ENCODE measurements at places on chromosomes 5 and 9. TPM values are rescaled to one million over a fixed set of nuclear protein-coding genes. Genes with fewer than 3 reads are reported as not detected.
A peak's percentile ranks its signal among the peaks of the same experiment; 100 is the strongest.

Gene SLC23A1
- not detected for total RNA-seq

Gene GNG10
- 48.8 TPM for total RNA-seq

Gene WDR38
- not detected for total RNA-seq

Gene SGCD
- 10.6 TPM for total RNA-seq

Gene MYO10
- total RNA-seq: 93.0 TPM

Gene FIBCD1
- total RNA-seq: 1.1 TPM

Gene GFI1B
- not detected for total RNA-seq

Gene SPATA31C1
- not detected for total RNA-seq

Gene GLRA1
- total RNA-seq: not detected

Gene IL9
- not detected for total RNA-seq

Gene SLCO6A1
- total RNA-seq: not detected

Gene OTP
- not detected for total RNA-seq

Gene HTR4
- not detected for total RNA-seq

Gene FOXI1
- not detected for total RNA-seq

Gene OR1L4
- total RNA-seq: not detected

Gene FLT4
- under 0.01 TPM for total RNA-seq

Gene RGS3
- 53.3 TPM for total RNA-seq

Gene SLU7
- total RNA-seq: 34.2 TPM

Gene FOXB2
- not detected for total RNA-seq

Gene IFNK
- not detected for total RNA-seq

DNA sequence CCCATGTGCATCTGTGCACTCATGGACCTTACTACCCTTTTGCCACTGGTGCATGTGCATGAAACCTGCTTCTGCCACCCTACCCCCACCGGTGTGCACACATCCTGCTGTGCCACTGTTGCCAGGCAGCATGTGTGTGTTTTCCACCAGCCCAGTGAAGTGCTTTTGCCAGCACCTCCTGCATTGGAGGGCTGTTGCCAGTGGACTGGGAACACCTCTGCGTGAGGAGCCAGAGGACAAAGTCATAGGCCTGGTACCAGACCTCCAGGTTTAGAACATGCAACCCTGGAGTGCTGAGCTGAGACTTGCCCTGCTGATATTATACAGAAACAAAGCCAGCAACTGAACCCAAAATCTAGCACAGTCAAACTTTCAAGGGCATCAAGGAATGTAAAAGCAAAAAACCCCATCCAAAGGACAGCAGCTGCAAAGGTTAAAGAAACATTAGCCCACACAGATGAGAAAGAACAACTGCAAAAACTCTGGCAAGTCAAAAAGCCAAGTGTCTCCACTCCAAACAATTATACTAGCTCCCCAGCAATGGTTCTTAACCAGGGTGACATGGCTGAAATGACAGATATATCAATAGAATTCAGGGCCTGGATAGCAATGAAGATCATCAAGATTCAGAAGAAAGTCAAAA lies 70.6 kb upstream of the PTPN3 start:
- DNase-seq: no peak
- H3K27ac ChIP-seq: no peak overlapping the region
- H3K4me3 ChIP-seq: no peak overlapping the region
- H3K27me3 ChIP-seq: peaks cover 26% of the 10 kb centered on the region
- no peaks in the 10 kb centered on the region for H3K36me3 ChIP-seq

DNA sequence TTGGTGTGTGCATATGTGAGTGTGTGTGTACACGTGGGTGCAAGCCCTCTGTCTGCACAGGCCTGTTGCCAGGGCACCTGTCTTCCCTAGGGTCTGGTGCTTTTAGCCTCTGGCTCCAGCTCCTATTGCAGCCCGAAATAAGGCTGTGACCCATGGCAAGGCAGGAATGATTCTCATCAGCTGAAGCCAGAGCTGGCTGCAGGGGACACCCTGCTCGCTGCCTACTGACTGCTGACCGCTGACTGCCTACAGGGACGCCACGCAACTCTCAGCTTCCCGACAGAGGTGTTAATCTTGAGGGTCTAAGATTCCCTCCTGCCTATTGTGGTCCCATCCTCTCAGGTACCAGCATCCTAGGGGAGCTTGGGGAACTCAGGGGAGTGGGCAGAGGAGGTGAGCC lies at the start of gene MYOZ3:
TSS of gene MYOZ3 (plus strand) at position 166 of the 400 bp plus-strand sequence. CDS start 1,691 bp downstream, outside the sequence.
- peak within 1 kb of the TSS; percentile 39 for H3K27ac ChIP-seq
- DNase-seq: no peak
- no peaks in the 10 kb centered on the region for H3K36me3 ChIP-seq
- H3K4me1 ChIP-seq: peaks cover 20% of the 10 kb centered on the region
- H3K4me3 ChIP-seq: no peak within 1 kb of the TSS
- H3K27me3 ChIP-seq: peaks cover 9% of the 10 kb centered on the region

GRCh38 chr9:71504636-71505035 lies 263.7 kb downstream of the CEMIP2 start:
- H3K27ac ChIP-seq: no peak overlapping the region
- no peaks in the 10 kb centered on the region for H3K27me3 ChIP-seq
- no peaks in the 10 kb centered on the region for H3K4me1 ChIP-seq
- H3K4me3 ChIP-seq: no peak overlapping the region
- no peaks in the 10 kb centered on the region for H3K36me3 ChIP-seq
- DNase-seq: no peak

DNA sequence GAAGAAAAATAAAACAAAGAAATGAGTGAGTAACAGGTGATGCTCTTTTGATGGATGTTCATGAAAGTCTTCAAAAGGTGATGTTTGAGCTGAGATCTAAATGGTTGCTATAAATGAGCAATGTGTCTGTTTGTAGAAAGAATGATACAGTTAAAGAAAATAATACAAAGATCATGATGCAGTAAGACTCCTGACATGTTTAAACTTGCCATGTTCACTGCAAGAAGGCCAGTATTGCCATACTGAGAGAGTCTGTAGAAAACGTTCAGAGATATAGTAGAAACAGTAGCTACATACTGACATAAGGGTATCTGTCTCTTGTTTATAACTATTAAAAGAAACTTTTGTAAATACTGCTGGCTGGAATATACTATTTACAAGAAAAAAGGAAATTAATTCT lies 1609.2 kb upstream of the ACO1 start:
- H3K4me1 ChIP-seq: no peaks in the 10 kb centered on the region
- H3K27ac ChIP-seq: no peak overlapping the region
- H3K4me3 ChIP-seq: no peak overlapping the region
- H3K36me3 ChIP-seq: no peaks in the 10 kb centered on the region

GRCh38 chr5:109779036-109779735 lies 89.5 kb downstream of the MAN2A1 start:
- no peak overlapping the region for H3K4me3 ChIP-seq
- H3K36me3 ChIP-seq: peaks cover 1% of the 10 kb centered on the region
- DNase-seq: peak; percentile 37
- no peaks in the 10 kb centered on the region for H3K27me3 ChIP-seq

- H3K4me1 ChIP-seq: peaks cover 2% of the 10 kb centered on the region
- no peak for DNase-seq
- H3K36me3 ChIP-seq: 0 out of 2 replicates have a peak, but pooled peaks cover 1% of the 10 kb centered on the region
Observed at GRCh38 chr9:127396253-127396807, 639 bp upstream of the SLC2A8 start.

- peak within 1 kb of the TSS; percentile 81 for H3K4me3 ChIP-seq
- H3K4me1 ChIP-seq: no peaks in the 10 kb centered on the region
- peak; percentile 67 for DNase-seq
- H3K36me3 ChIP-seq: no peaks in the 10 kb centered on the region
Observed at GRCh38 chr5:103562453-103563157, at the start of gene NUDT12. Gene NUDT12, minus strand, starts transcription at chr5:103562789. Its CDS starts 2,541 bp downstream, at chr5:103560248.

GRCh38 chr9:20640331-20641187 lies 18.3 kb upstream of the MLLT3 start:
- peaks cover 2% of the 10 kb centered on the region for H3K4me1 ChIP-seq
- no peak overlapping the region for H3K27ac ChIP-seq
- H3K27me3 ChIP-seq: no peaks in the 10 kb centered on the region

GRCh38 chr9:89625721-89626687 lies 21.2 kb downstream of the GADD45G start:
- no peak overlapping the region for H3K4me3 ChIP-seq
- H3K27me3 ChIP-seq: peaks cover 29% of the 10 kb centered on the region
- H3K27ac ChIP-seq: no peak overlapping the region
- no peaks in the 10 kb centered on the region for H3K36me3 ChIP-seq

- DNase-seq: no peak
- no peaks in the 10 kb centered on the region for H3K4me1 ChIP-seq
- no peak overlapping the region for H3K4me3 ChIP-seq
- no peaks in the 10 kb centered on the region for H3K36me3 ChIP-seq
Observed at GRCh38 chr5:163548649-163549048, 43.2 kb downstream of the MAT2B start.

DNA sequence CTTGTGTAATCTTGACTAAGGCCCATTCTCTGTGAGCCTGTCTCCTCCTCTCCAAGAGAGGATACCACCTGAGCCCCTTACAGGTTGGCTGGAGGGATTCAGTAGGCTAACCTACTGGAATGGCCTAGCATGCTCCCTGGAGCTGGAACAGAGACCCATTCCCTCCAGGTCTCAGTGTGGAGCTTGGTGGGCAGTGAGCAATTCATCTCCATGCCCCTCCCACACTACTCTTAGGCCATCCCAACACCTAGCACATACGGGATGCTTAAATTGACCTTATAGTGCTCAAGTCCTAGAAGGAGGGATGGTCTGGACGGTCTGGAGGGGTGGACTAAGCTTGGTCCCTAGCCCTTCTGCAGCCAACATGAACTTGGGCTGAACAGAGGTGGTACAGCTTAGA lies 75.6 kb downstream of the CRB2 start:
- H3K4me3 ChIP-seq: no peak overlapping the region
- no peak overlapping the region for H3K27ac ChIP-seq
- H3K4me1 ChIP-seq: no peaks in the 10 kb centered on the region
- no peak for DNase-seq
- peaks cover 2% of the 10 kb centered on the region for H3K36me3 ChIP-seq

DNA sequence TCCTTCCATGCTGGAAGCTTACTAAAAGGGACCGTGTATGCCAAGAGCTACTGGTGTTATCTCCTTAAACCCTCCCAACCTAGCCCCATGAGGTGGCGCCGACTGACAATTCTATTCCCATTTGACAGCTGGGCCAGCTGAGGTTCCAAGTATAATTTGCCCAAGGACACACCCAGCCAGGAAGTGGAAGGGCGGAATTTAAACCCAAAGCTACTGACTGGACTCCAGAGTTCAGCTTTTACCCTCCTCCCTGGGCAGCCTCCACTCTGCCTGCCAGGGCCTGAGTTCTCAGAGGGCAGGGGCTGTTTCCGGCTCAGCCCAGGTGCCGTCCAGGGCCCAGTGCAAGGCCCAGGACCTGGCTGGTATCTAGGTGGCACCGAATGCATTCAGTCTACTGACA lies 71.8 kb downstream of the C9orf50 start:
- DNase-seq: no peak
- H3K27ac ChIP-seq: no peak overlapping the region
- no peaks in the 10 kb centered on the region for H3K36me3 ChIP-seq
- H3K4me1 ChIP-seq: peaks cover 16% of the 10 kb centered on the region

DNA sequence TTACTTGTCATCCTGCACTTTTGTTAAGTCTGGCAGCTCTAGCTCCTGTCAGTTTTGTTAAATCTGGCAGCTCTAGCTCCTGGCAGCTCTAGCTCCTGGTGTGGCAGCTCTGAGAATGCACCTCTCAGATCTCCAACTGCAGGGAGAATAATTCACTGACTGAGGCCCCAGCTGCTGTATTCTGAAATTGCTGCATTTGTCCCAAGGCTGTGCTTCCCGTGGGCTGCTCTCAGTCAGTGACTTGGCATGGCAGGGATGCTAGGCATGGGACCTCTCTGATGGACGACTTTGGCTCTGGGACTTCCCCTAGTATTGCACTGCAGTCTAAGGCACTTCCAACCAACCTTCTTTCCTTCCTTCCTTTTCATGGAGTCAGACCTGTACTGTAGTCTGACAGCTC lies 475.7 kb downstream of the CCDC171 start:
- peak; percentile 44 for DNase-seq
- no peak overlapping the region for H3K27ac ChIP-seq
- no peak overlapping the region for H3K4me3 ChIP-seq
- no peaks in the 10 kb centered on the region for H3K36me3 ChIP-seq
- no peaks in the 10 kb centered on the region for H3K27me3 ChIP-seq

DNA sequence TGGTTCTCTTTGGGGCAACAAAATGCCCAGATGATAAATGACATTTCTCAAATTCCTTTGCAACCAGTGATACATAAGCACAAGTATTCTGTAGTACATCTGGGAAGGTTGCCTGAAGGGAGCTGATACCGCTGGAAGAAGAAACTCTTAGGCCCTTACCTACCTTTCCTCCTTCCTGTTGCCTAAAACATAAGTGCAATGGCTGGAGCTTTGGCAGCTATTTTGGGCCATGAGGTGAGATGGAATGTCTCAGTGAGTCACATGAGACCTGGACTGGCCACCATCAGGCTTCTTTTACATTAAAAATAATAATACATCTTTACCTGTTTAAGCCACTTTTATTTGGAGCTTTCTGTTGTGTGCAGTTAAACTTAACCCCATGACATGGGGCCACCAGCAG lies 11.2 kb upstream of the ADGRD2 start:
- no peak overlapping the region for H3K27ac ChIP-seq
- H3K4me3 ChIP-seq: no peak overlapping the region
- peaks cover 38% of the 10 kb centered on the region for H3K27me3 ChIP-seq
- H3K36me3 ChIP-seq: no peaks in the 10 kb centered on the region
- no peak for DNase-seq
- H3K4me1 ChIP-seq: no peaks in the 10 kb centered on the region

DNA sequence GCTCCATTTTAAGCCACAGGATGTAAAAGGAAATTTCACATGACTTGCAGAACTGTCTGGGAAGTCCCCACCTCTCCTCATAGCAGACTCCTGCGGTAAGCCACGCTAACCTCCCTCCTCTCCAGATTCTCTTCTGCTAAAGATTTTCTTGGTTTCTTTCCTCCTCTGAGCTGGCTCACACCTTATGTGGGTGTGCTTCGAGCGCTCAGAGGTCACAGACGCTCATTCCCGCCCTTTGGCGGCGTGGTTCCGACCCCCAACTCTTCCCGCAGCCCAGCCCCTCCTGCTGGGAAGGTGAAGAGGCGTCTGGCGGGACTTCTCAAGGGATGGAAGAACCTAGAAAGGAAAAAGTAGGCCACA lies 32.9 kb upstream of the CDK20 start:
- no peaks in the 10 kb centered on the region for H3K4me1 ChIP-seq
- no peak overlapping the region for H3K27ac ChIP-seq
- H3K27me3 ChIP-seq: no peaks in the 10 kb centered on the region
- no peak for DNase-seq

DNA sequence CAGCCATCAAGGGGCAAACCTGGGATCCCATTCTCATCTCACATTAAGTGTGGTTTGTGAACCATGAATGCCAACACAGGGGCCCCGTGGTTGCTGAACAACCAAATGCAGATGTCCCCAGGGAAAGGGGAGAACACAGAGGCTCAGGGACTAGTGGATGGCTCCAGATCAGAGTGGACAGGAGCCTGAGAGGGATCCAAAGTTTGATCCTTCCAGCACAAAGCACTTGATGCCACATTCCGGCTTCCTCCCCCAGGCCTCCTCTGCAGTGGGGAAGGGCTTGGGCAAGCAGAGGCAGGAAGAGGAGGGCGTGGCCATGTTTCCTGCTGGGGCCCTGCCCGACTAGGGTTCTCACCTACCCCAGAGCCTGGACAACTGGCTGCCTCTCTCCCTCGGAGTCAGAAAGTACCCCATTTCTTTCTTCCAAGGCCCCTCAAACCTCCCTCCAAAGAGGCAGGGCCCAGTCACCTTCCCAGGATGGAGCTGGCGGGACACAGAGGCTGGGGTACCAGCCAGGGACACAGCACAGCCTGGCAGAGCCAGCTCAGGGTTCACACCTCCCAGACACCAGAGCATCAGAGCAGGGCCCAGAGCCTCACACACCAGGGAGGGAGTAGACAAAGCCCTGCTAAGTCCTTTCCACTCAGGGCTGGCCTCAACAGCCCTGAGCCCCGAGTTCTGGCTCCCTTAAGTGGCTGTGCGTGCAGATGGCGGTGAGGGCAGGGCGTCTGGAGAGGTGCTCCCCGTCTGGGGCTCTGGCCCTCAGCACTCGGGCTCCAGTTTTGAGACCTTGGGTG lies 4.3 kb upstream of the RNF44 start:
- DNase-seq: no peak
- peaks cover 9% of the 10 kb centered on the region for H3K4me1 ChIP-seq
- H3K27me3 ChIP-seq: no peaks in the 10 kb centered on the region
- H3K27ac ChIP-seq: no peak overlapping the region

Measured in IMR-90 (cell line).